Right cardiac atrium (tissue), 5 donors: ENCODE measurements at places on chromosomes 3 and 15. TPM values are rescaled to one million over a fixed set of nuclear protein-coding genes. Genes with fewer than 3 reads are reported as not detected.

- DNase-seq: no peak
These were observed 716 bp upstream of the ISLR2 start for GRCh38 chr15:74129586-74130154.

DNA sequence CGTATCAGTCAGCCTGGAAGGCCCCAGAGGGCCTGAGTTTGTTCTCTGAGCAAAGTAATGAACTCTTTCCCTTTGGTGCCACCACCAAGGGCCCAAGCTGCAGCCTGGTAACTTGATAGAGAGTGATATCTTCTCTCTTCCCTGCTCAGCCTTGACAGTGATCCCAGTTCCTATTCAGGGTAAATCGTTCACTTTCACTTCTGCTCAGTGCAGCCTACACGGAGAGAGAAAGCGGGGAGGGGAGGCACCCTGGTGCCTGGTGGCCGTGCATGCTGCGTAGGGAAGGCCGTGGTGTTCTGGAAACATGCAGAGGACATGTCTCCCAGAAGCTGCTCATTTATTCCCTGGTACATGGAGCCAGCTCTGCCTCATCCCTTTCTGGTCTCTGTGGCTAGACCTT lies 54.9 kb downstream of the KIF9 start:
- DNase-seq: peak; percentile 56

- DNase-seq: no peak
These were observed 99.6 kb downstream of the MITF start for GRCh38 chr3:69838696-69839515.

The SPTSSB gene
- not detected for total RNA-seq

The SMAD6 gene
- total RNA-seq: 63.4 TPM

The TP63 gene
- total RNA-seq: 0.56 TPM

GRCh38 chr15:101102746-101103145 lies 149.1 kb downstream of the CHSY1 start:
- DNase-seq: no peak

DNA sequence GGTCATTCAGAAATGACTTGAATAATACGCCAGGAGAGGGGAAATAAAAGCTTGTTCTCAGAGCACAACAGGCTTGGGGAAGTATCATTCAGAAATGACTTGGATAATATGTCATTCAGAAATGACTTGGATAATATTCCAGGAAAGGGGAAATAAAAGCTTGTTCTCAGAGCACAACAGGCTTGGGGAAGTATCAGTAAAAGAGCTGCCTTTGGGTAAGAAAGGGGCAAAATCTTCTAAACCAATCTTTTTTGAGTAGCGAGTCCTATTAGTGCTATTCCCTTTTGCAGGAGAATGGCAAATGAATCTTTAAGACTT lies 20.9 kb downstream of the GABRR3 start:
- no peak for DNase-seq

The PLA1A gene
- total RNA-seq: 7.5 TPM

- no peak for DNase-seq
These were observed 64.6 kb downstream of the FBLN2 start for GRCh38 chr3:13613343-13614190.

DNA sequence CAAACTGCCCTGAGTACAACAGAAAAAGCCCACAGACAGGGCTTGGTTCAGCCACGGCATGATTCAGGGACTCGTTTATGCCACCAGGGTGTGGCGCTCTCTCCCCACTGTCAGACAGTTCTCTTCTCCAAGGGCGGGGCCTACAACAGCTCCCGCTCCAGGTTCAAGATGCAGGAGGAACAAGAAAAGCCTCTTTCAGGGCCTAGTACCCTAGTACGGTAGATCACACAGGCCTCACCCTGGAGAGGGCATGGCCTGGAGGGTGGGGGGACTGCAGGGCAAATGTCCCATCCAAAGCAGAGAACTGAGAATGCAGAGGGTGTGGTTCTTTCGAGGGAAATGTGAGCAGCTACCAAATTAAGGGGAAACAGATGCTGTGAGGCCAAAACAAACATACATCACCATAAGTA lies 12.0 kb downstream of the MESD start:
- peak; percentile 74 for DNase-seq

The PLCH1 gene
- 1.6 TPM for total RNA-seq

DNA sequence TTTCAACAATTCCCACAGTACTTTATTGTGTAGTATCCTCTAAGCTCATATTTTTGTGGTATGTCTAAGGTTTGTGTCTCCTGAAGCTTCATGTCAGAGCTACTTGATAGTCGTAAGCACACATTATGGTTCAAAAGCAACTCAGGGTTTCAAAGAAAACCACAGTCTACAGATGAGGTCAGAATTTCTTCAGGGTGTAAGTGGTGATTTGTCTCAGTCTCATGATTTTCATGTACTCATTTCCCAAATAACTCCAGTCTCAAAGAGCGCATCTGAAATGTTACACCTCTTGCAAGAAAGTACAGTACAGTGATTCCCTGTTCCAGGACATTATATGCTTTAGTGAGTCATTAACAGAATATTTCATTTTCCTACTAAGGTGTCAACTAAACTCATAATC lies 47.5 kb upstream of the SSR3 start:
- DNase-seq: no peak

The ABTB1 gene
- 20.2 TPM for total RNA-seq

DNA sequence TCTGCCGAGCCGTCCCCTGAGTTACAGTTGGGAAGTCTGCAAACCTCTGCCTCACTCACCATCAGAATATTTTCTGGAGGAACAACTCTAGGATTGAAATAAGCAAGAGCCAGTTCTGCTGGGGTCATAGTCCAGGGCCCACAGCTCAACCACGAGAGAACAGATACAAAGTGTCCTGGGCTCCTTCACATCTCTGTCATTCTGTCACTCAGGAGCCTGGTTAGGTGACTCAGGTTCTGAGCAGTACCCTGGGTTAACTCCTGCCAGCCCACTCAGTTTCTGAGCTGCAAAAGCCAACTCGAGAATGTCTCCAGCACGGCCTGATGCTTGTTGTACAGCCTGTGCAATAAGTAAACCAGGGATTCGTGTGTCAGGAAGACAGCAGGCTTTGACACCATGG lies 155.7 kb downstream of the SLCO3A1 start:
- DNase-seq: no peak

The WDR72 gene
- 0.11 TPM for total RNA-seq

The FAIM gene
- 4.8 TPM for total RNA-seq

The SERPINI2 gene
- 2.8 TPM for total RNA-seq

DNA sequence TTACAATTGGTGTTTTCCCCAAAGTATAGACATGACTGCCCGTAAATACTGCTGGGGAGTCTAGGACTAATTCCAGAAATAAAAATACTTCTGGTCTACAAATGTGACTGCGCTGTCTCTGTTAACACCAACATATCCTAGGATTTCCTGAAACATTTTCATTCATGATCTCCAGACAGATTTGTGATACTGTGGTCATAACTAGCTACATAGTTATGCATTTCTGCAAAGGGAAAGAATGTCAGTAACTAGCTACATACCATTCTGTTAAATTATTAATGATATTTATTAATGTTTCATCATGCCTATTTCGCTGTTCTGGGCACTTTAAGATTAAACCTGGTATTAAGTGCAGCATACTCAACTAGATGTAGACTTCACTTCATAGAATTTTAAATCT lies 33.3 kb downstream of the SETD5 start:
- no peak for DNase-seq

- DNase-seq: no peak
These were observed 51.9 kb upstream of the CDIN1 start for GRCh38 chr15:36527235-36528162.

DNA sequence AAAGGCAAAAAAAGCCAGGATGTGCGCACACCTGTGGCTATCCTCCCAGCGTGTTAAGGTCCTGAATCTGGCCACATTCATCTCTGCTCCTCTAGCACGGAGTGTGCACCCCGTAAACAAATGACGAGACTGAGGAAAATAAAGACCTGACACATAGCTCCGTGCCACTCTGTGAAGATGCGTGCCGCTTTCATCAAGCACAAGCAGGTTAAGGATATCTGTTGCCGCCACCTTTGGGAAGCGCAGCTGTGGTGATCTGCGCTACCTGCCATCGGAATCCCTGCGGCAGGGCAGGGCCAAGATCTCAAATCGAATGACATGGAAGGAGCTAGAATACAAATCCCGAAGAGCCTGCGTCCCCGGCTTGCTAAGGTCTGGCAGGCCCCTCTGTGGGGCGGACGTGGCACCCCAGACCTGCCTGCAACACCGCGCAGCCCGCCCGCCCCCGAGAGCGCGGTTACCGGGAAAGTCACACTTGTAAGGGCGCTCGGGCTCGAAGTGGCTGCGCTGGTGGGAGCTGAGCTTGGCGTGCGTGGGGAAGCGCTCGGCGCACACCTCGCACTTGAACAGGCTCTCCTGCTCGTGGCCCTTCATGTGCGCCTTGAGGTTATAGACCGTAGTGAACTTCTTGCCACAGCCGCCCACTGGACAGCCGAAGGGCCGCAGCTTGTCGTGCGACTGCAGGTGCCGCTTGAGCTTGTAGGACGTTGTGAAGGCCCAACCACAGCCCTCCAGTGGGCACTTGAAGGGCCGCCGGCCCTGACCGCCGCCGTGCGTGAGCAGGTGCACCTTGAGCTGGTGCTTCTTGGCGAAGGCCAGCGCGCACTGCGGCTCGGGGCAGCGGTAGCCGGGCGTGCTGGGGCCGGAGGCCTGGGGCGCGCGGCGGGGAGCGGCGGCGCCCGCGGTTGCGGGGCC lies 936 bp downstream of the ZXDC start:
- peak; percentile 77 for DNase-seq

- no peak for DNase-seq
These were observed 339.2 kb upstream of the DCBLD2 start for GRCh38 chr3:99240700-99241099.

The FGF7 gene
- total RNA-seq: 38.3 TPM

- DNase-seq: no peak
These were observed 165.2 kb upstream of the HES1 start for GRCh38 chr3:193970773-193971206.

GRCh38 chr3:52787672-52788625 lies 6.6 kb upstream of the ITIH3 start:
- no peak for DNase-seq

GRCh38 chr3:13224967-13225366 lies 151.7 kb upstream of the IQSEC1 start:
- DNase-seq: no peak

The DYNLT2B gene
- 4.7 TPM for total RNA-seq

DNA sequence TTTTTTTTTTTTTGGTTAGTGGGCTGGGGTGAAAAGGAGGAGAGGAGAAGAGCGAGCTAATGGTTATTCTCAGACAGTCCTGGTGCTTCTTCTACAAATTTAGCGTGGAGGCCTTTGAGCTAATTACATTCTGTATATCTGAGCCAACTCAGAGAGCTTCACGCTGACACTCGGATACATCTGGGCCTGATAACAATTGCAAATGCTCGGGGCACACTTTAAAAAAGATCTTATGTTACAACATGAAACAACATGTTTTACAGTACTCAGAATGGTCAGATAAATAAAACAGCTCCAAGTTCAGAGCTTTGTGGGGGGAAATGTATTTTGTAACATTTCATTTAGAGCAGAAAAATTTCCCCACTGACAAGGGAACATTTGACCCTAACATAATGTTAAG lies 966.9 kb upstream of the NR2F2 start:
- DNase-seq: no peak

The P3H2 gene
- 2.7 TPM for total RNA-seq

DNA sequence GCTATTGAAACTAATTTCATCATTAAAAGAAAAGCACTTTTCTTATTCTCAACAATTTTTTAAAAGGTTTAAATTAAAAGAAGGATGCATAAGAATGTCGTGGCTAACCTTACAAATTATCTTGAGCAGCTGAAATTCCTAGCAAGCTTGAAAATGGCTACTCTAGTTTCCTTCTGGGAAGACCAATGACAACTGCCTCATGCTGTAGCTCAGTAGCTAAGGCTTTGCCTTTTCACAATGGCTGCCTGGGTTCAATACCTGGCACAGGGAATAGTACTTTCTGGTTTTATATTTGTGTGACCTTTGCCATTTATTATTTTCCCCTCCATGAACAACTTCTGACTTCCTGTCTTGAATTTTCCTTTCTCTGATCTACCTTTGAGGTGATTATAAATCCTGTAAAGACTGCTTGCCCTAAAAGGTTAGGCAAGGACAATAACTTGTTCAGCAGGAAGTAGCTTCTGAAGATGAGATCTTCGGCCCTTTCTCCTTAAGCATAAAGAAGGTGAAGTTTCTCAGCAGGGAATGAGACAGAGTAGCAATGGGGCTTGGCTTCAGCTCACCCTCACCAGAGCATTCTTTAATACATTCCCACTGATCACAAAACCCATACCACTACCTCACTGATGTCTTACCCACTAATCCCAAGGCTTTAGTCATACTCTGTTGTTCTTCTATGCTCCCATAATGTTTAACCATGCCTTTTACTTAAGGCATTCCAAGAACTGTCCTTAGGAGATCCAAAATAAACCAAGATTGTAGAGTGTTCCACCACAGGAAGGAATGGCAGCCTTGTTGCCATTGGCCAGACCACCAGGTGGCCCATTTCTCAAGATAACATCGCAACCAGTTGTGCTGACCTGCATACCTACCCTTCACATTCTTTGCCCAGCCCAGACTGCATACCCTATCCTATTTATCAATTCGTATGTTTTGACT lies 276.8 kb downstream of the ULK4 start:
- DNase-seq: no peak

DNA sequence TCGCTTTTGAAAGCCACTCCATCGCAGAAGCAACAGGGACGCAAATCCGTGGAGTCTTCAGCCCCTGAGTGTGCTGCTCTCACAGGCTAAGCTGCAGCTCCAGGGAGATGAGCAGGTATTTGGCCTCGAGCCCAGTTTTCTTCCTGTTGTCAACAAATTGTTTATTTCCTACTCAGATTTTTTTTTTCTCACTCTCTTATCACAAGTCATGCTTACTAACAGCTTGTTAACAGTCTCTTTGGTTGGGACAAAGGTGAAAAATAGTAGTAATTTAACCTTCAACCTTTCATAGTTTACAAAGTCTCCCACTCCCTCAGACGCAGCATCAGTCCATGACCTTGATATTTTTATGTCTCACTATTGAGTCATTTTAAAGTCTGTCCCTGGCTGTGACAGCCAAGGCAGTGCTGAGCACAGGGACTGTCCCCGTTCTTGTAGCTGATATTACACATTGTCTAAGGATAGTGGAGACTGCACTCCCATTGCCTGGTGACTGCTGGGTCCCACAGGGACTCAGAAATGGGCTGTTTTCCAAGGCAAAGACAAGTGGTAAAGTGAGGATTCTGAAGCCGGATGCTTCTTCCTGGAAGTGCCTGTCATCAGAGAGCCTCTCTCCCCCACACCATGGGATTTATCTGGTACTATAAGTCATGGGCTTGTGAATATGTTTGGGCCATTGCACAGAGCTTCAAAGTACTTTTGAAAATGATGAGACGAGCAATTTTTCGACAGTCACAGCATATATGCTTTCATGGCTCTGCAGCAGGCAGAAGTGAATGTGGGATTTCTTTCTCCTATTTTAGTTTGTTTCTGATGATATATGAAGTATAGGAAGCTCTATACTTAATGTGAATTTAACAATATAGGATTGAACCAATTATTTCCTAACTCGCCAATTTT lies 59.8 kb upstream of the UNC13C start:
- DNase-seq: no peak

The IQCB1 gene
- total RNA-seq: 9.4 TPM

DNA sequence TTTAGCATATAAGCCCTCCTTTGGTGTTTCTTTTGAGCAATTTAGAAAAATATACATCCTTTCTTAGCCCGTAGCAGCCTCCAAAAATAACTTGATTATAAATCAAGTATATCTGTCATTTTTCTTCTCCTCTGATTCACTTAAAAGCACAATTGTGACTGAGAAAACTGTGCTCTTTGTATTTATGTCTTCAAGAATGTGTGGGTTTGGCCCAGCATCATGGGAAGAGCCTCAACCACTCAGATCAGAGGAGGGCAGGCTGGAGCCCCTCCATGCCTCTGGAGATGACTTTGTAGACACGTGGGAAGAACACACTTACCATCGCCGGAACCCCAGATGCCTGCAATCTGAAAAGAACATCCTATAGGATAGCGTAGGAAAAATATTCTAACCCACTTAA lies 123.8 kb upstream of the FEZF2 start:
- no peak for DNase-seq
